Endothelial cell (in vitro differentiated cells): ENCODE measurements at places on chromosomes 7 and 10.
A peak's percentile ranks its signal among the peaks of the same experiment; 100 is the strongest.

DNA sequence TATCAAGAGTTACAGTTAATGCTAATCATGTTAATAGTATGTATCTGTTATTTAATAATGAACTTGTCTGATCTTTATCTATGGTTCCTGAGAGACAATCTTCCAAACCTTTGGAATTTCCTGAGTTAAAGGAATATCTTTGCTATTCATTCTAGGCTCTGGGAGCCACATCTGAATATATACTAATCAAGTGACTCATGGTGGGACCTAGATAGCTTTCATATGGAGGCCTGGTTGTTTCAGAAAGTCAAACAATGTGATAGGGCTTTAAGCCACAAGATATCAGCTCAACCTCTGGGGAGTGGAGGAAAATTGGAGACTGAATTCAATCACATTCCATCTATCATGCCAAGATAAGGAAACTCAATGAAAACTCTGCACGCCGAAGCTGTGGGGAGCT lies 746.4 kb downstream of the TNS3 start:
- no peak for DNase-seq

DNA sequence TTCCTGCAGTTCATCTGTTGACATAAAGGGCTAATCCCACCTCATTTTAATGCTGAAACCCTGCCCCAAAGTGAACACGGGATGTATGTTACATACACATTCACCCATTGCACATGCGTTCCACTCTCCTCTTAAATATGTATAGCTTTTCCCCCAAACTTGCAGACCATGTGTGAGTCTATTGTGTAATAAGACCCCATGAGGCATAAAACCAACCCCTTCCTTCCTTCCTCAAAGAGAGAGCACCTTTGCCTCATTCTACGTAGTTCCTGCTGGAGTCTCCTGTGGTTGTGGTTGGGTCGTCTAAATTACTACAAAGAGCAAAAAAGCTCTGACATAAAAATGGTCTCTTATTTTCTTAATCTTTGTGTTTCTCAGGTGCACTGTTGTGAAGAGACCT lies 345.7 kb upstream of the KLF6 start:
- DNase-seq, result no peak

DNA sequence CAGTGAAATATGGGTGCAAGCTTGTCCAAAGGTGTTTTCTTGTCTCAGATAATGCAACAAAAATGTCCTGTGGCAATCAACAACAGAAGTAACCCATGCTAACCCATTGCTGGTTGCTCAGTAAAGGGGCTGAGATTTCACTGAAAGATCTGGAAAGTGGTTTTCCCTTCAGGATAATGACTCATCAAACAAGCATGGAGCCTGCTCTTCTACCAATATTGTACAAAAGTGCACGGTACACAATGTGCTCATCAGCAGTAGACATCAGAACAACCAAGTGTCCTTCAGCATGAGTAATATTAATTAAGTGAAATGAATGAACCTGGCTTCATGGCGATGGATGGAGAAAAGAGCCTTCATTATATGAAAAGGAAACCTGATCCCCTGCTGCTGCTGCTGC lies 287.1 kb upstream of the NEBL start:
- no peak for DNase-seq

- no peak for DNase-seq
Observed at GRCh38 chr10:98956576-98957260, 278.9 kb downstream of the HPSE2 start.

GRCh38 chr10:12950583-12951128 lies 50.9 kb downstream of the CCDC3 start:
- no peak for DNase-seq

GRCh38 chr7:111855161-111855841 lies 293.0 kb upstream of the IMMP2L start:
- DNase-seq, result peak; percentile 21

GRCh38 chr7:103141753-103142404 lies 7.0 kb downstream of the NAPEPLD start:
- DNase-seq, result no peak

- no peak for DNase-seq
Observed at GRCh38 chr7:158955146-158955870, 99.0 kb downstream of the DYNC2I1 start.

GRCh38 chr7:95303013-95303905 lies 21.1 kb downstream of the PON1 start:
- DNase-seq, result no peak

DNA sequence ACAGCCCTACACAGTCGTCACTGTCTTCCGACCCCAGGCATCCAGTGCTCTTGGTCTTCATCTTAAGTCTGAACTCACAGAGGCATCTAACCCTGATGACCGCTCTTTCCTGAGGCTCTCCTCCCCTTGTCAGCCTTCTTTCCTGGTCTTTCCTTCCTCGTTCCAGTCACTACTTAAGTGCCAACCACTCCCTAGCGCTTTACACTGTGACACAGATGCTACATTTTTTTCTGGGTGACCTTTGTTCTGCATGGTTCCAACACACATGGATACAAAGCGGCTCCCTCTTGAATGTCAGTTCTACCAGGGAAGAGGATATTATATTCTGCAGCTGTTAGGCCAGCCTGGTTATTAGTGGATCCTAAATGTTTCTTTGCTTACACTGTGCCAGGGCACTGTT lies 12.7 kb downstream of the YWHAG start:
- DNase-seq, result no peak

DNA sequence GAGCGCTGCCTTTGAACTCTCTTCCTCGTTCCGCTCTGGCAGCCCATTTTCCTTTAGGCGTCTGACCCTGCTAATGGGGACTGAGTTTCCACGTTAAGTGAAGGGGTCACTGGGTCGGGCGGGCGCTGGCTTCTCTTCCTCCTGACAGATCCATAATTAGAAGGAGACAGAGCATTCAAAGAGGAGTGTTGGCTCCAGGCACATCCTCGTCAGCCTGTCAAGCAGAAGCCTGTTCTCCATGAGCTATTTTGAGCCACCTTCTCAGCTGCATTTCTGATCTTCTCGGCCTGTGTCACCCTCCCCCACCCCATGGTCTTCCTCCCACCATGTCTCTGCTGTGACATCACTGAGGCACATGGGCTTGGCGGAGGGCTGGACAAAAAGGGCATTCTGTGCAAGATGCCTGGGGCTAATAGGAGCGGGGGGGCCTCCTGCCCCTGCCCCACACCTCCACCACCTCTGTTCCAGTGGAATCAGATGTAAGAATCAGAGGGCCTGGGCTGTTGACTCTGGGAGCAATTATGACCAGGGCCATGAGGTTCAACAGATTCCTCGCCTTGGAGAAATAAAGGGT lies 248.1 kb downstream of the PLXNA4 start:
- DNase-seq, result no peak

- no peak for DNase-seq
Observed at GRCh38 chr10:23755556-23755955, 316.7 kb downstream of the OTUD1 start.

DNA sequence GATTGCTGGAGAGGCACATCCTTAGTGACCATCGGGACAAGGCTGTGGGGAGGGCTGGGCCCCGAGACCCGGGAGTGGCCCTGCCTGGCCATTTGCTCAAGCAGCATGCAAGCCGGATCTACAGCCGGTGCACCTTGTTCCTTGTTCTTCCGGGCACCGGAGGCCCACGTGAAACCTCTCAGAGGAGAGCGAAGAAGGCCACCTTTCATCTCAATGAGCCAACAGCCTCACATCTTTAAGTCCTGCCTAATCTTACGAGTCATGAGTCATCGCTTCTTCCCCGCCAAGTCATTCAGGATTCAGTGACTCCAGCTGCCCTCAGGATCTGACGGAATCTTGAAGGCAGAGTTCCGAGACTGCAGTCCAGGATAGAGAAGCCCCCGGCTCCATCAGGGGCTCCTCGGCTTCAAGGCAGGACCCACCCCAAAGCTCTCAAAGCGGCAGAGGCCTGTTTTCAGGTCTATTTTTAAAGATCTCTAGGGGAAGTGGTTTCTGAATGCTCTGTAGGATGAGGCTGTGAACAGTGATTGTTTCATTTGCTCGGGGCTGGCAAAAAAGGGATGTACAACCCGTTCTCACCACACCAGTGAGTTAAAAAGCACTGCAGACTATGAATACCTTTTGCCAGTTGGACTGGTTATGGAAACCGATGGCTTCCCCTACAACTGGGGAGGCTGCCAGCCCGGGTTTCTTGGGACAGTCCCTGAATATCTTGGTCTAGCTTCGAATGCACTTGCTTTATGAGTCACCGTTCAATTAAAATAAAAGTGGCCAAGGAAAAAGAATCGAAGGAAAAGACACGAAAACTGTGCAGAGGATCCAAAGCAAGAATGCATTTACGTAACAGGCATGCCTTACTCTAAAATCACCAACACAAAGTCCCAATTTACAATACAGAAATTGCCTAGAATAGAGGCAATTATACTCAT lies 57.2 kb upstream of the ECHDC3 start:
- no peak for DNase-seq

DNA sequence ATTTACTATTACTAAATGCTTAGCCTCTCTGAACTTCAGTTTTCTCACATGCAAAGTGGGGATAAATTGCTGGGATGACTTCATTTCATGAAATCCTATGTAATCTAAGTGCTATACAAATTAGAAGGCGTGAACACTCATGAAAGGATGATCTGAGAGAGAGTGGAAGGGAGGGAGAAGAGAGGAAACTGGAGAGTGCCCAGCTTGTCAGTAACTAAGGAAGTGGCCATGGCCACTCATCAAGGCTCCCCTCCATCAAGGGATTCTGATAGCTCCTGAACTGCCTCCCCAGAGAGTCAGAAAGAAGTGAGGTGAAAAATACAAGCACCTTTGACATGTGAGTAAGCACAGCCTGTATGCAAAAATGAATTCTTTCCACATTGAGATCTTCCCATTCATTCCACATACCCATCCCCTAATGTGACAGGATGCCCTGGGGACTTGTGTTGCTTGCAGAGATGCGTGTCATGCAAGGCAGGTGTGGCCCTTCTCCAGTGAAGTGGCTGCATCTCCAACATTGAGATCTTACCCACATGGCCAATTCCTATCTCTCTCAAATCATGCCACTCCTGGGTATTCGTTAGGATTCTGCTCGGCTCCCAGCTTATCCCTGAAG lies 76.5 kb upstream of the ITPRID1 start:
- DNase-seq, result no peak

- DNase-seq, result no peak
Observed at GRCh38 chr7:121383235-121383910, 12.7 kb downstream of the FAM3C start.

DNA sequence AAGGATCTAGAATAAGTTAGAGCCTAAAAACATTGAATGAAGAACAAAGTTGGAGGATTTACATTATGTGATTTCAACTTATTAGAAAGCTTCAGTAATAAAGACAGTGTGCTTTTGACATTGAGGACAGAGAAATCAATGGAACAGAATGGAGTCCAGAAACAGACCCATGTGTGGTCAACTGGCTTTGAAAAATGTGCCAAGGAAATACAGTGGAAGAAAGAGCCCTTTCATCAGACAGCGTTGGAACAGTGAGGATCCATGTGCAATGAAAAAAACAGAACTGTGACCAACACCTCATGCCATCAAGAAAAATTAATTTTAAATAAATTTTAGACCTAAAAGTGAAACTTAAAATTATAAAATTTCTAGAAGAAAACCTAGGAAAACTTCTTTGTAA lies 50.6 kb upstream of the LRRC18 start:
- no peak for DNase-seq

DNA sequence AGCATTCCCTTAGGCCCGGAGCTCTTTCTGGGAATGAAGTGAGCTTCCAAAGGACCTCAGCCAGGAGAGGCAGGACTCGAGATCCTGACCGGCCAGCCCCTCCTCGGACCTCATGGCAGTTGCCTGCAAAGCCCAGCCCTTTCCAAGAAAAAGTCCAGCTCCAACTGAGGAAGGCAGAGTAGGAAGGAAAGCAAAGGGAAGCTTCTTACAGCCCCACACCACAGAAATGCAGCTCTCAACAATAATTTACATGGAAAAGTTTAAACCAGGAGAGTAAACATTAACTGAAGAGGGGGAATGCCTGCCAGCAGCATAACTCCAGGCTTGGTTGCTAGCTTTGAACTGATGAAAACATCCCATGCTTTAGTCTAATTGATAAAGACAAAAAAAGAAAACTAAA lies 153.9 kb upstream of the PFKP start:
- DNase-seq, result no peak

GRCh38 chr10:23717913-23718312 lies 279.0 kb downstream of the OTUD1 start:
- DNase-seq, result no peak

DNA sequence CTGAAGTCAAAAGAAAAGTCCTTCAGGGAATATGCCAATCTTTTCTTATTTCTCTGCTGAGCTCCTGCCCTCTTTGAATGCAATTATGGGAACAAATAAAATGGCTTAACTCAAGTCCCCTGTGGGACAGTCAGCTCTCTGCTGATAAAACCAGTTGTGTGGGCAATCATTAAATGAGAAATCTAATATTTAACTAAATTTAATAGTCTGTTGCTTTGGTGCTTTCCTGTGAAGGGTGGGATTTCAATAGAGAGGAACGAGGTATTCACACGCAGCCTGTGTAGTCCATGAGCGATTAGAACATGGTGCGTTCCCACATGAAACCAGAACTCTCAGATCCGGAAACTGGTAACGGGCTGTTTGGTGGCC lies 138.4 kb downstream of the PAXIP1 start:
- no peak for DNase-seq

DNA sequence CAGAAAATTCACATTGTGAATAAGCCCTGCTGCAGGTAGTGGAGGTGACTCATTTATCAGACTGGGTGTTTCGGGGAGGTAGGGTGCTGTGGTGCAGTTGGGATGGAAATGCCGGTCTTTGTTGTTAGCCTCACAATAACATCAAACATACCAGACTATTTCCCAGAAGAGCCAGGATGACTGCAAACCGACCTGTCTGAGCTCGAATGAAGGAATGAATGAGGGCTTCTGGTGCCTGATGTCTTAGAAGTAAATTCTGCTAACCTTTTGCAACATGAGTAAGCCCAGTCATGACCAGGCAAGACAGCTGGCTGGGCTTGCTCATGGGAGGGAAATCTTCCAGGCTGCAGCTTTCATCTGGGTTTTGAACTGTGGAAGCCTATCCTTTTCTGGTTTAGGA lies 2.4 kb upstream of the VDAC2 start:
- DNase-seq, result no peak

GRCh38 chr7:66050990-66051448 lies 24.6 kb upstream of the ASL start:
- no peak for DNase-seq

DNA sequence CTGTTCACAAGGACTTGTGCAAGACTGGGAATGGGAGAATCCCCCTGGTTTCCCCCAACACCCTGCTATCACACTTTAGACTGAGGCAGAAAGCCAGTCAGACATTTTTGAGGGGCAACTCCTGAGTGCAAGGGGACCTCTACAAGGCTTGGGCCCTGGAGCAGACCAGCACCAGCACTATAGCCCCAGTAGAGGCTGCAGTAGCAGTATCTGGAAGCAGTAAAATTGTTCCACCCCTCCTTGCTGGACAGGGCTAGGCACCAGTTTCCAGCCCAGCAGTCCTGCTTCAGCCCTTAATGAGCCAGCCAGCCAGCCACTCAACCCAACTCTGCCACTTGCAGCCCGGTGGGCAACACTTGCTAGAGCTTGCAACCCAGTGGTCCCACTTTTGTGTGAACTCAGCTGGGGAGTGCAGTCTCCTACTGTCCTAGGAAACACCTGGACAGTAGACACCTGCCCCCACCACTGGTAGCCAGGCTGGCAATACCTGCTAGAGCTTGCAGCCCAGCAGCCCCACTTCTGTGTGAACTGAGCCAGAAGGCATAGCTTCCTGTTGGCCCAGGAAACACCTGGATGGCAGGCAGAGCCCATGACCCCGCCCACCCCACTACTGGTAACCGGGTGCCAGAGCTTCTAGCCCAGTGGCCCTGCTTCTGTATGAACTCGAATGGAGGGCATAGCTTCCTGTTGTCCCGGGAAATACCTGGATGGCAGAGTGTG lies 65.0 kb downstream of the FBXL13 start:
- no peak for DNase-seq
